Activated T-helper 9 cell treated with anti-CD3 and anti-CD28 coated beads, Interleukin-2, amount 50 U/mL, for 16 hours (primary cell): ENCODE measurements at places on chromosomes 12 and 14.

GRCh38 chr12:80412343-80412953 is 31.6 kb upstream of the PTPRQ start:
- DNase-seq, result no peak

GRCh38 chr12:66482351-66483203 is 180.3 kb downstream of the HELB start:
- no peak for DNase-seq

DNA sequence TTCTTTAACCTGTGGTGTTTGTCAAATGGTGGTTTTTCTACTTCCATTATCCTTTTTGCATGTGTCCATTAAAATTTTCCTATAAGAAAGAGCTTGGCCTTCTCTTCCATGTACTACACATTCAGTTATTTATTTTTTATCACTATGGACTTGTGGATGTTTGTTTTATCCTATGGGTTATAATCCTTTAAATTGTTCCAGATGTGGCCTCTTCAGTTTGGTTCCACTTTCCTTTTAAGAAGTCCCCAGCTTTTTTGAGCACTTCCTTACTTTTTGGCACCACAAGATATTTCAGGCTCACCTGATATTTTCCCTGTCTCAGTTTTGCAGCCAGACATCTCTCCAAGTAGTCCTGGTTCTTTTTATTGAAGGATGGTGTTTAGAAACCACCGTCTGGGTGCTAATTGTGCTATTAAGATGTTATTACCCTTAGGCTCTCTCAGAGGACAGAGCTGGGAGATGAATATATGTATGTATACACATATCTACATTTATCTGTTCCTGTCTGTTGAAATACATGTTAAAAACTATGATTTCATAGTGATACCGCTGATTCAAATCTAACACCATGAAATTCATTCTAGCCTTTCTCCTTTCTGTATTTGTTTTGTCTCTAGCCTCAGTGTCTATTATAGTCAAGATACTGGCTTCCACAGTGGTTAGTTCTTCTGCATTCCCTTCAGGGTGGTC is 408.5 kb upstream of the RGS6 start:
- no peak for DNase-seq

- DNase-seq, result no peak
Measured at GRCh38 chr12:33222357-33222756, 217.3 kb downstream of the SYT10 start.

DNA sequence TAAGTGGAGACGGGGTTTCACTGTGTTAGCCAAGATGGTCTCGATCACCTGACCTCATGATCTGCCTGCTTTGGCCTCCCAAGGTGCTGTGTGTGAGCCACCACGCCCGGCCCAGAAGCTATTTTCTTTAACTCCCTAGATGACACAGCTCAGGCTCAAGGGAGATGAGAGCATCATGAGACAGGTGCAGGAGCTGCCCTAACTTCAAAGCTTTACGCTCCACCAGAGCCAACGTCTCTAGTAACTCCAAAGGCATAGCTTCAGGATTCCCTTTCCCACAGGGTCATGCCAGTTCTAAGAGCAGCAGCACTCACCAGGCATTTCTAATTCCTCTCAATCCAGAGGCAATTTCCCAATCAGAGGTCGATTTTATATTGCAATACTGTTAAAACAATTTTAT is 21.0 kb downstream of the NDUFA12 start:
- no peak for DNase-seq

DNA sequence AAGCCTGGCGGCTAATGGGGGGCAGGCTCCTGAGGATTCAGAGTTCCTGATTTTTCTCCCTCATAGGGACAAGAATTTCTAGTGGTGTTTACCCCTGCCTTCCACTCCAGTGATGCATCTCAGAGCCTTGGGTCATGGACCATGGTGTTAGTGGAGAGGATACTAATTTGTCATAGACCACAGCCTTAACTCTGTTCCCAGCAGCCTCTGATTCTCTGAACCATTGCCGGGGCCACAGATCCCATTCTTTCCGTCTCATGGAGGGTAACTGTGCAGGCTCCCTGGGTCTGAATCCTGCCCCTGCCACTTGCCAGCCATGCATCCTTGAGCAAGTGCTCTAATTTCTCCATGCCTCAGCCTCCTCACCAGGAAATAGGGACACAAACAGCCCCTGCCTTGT is 55.1 kb downstream of the RPH3A start:
- DNase-seq, result no peak

- no peak for DNase-seq
Measured at GRCh38 chr14:75434138-75434889, 6.5 kb downstream of the JDP2 start.

- no peak for DNase-seq
Measured at GRCh38 chr12:15757553-15758255, 31.5 kb downstream of the EPS8 start.

DNA sequence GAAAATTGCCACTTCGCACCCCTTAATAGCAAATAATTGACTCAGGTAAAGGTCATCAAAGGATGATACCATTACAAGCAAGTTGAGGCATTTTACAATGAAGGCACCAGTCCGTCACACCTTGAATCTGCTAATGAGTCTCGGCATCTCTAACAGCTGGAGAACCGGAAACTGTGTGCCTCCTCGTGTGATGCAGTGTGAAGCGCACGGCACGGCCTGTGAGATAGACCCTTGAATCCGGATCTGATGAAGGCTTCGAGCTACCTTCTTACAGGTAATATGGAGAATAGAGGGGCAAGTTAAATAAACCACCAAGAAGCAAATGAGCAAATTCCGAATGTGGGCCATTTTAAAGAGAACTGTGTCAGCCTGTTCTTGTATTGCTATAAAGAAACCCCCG is 19.8 kb upstream of the TUBA1A start:
- DNase-seq, result no peak

GRCh38 chr14:35534873-35535482 is 1.0 kb downstream of the INSM2 start:
- peak; percentile 47 for DNase-seq

GRCh38 chr12:90460681-90461080 is 494.3 kb downstream of the CCER1 start:
- no peak for DNase-seq

DNA sequence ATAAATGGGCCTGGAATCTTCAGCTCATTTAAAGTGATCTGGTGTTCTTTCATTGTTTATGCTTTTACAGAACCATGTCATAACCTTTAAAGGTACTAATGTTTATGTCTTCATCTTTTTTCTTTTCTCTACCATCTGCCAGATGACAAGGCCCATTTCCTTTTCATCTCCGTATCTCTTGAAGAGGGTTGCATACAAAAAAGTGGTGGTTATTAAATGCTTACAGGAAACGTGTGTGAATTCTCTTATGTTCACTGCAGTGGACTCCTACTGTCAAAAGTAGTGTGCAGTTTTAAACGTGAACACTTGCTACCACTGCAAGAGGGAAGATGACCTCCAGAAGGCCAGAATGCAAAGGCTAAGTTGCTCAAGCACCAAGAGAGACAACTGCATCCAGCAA is 91.4 kb downstream of the TTC7B start:
- no peak for DNase-seq

DNA sequence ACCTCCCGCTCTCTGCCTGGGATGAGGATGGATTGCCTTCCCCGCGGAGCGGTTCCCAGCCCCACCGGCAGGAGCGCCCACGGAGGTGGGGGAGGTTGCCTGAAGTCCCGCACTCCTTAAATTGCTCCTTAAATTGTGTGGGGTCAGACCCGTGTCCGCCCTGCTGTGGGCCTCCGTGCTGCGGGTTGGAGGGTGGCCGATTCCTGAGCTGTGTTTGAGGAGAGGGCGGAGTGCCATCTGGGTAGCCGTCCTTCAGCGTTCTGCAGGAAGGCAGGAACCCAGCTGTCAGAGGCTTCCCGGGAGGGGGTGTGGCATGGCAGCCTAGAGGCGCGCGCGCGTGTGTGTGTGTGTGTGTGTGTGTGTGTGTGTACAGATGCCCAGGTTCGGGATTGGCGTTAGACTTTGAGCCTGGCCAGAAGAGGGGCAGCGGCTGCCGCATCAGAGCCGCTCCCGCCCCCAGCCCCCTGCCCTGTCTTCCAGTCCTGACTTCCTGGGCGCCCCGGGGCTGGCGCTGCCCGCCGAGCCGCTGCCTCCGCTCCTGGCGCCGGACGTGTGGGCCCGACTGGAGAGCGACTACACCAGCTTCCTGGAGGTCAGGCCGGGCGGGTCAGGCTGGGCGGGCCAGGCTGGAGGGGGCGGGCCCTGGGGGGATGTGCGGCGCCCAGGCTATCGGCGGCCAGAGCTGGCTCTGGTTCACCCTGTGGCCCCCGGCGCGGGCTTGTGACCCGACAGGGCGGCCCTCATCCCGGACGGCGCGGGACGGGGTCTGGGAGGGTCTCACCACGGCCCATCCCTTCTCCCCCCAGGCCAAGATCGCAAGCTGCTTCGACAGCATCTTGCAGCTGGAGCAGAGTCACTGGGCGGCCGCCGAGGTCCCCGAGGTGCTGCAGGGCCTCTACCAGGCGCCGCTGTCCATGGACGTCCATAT is 9.2 kb downstream of the EXOC3L4 start:
- no peak for DNase-seq

GRCh38 chr12:6963016-6963731 is 7.3 kb downstream of the PHB2 start:
- DNase-seq, result no peak

GRCh38 chr14:38208618-38209562 is 1.2 kb downstream of the SSTR1 start:
- DNase-seq, result no peak

DNA sequence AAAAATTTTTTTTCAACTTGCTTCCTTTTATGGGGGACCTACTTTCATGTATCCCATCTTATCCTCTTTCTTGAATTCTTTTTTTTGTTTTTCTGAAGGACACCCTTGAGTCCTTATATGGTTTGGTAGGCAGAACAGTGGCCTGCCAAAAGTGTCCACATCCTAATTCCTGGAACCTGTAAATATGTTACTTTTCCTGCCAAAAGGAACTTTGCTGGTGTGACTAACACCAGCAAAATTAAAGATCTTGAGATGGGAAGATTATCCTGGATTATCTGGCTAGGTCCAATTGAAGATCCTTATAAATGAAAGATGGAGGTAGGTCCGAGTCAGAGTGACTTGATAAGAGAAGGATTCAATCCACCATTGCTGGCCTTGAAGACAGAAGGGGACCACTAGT is 5.3 kb downstream of the NUBPL start:
- DNase-seq, result no peak

DNA sequence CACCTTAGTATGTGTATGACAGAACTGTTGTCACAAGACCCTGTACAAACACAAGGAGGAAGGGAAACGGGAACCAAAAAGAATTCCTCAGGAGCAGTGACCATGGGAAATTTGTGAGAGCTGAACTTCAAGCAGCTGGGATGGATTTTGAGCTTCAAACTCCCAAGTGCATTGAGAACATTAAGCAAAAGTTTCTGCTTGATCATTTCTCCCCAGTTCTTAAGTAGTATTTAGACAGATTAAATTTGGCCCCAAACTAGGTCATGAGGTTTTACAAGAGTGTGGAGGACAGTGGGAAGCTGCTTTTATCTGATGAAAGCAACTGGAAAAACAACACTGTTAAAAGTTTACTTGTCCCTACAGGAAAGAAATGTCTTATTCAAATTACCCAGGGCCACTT is 206.0 kb upstream of the DCN start:
- no peak for DNase-seq

DNA sequence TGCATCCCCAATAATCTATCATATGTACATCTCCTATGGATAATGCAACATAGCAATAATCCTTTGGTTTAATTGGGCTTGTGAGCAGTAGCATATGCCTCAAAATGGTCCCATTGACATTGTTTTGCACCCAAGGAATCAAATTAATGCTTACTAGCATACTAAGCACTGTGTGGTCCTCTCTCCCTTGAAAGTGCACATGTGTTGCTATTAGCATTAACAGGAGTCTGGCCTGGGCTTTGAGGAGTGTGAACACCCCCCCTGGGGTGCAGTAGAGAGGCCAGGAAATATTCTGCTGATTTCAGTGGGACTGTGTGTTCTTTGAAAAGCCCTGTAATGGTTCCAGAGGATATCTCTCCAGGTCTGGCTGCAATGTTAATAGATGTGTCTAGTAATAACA is 1148.4 kb downstream of the VRK1 start:
- no peak for DNase-seq

- no peak for DNase-seq
Measured at GRCh38 chr12:57745485-57745881, 644 bp downstream of the TSPAN31 start.

GRCh38 chr14:53814392-53814791 is 142.2 kb downstream of the BMP4 start:
- DNase-seq, result no peak

- no peak for DNase-seq
Measured at GRCh38 chr12:80195074-80195726, 95.9 kb downstream of the OTOGL start.

- DNase-seq, result no peak
Measured at GRCh38 chr12:13067322-13067721, 23.1 kb downstream of the FAM234B start.

GRCh38 chr14:75188520-75189268 is 12.3 kb upstream of the TMED10 start:
- DNase-seq, result no peak

- DNase-seq, result no peak
Measured at GRCh38 chr12:93413064-93413463, 28.7 kb downstream of the UBE2N start.

GRCh38 chr14:51604073-51604472 is 47.6 kb upstream of the FRMD6 start:
- DNase-seq, result no peak

GRCh38 chr12:100267603-100268281 is 765 bp downstream of the SCYL2 start:
- DNase-seq, result peak; percentile 3

- DNase-seq, result peak; percentile 46
Measured at GRCh38 chr12:123905319-123905925, 67.2 kb downstream of the CCDC92 start.

- DNase-seq, result no peak
Measured at GRCh38 chr14:63956326-63956725, 103.5 kb downstream of the SYNE2 start.

GRCh38 chr12:14505626-14506596 is 61.8 kb downstream of the PLBD1 start:
- no peak for DNase-seq

- DNase-seq, result no peak
Measured at GRCh38 chr12:51403681-51404136, 12.5 kb upstream of the GALNT6 start.

DNA sequence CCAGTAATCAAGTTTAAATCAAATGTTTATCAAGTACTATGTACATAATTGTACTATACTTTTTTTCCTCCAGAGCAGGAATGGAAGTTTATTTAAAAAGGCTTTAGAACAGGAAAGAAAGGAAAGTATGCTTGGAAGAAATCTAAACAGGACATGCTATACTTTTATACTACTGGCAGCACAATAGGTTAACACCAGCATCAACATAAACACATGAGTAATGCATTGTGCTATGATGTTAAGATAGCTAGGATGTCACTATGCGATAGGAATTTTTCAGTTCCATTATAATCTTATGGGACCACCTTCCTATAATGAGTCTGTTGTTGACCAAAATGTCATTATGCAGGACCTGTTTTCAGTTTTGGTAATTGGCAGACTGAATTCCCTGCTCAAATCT is 41.5 kb upstream of the ANKS1B start:
- DNase-seq, result no peak

- no peak for DNase-seq
Measured at GRCh38 chr12:56337753-56338251, 882 bp upstream of the IL23A start.
